Globus pallidus (tissue), 1 donor: ENCODE measurements at places on chromosomes 11 and 22.
A peak's percentile ranks its signal among the peaks of the same experiment; 100 is the strongest.

GRCh38 chr11:128342511-128343134 is 244.7 kb downstream of the ETS1 start:
- no peak for DNase-seq

DNA sequence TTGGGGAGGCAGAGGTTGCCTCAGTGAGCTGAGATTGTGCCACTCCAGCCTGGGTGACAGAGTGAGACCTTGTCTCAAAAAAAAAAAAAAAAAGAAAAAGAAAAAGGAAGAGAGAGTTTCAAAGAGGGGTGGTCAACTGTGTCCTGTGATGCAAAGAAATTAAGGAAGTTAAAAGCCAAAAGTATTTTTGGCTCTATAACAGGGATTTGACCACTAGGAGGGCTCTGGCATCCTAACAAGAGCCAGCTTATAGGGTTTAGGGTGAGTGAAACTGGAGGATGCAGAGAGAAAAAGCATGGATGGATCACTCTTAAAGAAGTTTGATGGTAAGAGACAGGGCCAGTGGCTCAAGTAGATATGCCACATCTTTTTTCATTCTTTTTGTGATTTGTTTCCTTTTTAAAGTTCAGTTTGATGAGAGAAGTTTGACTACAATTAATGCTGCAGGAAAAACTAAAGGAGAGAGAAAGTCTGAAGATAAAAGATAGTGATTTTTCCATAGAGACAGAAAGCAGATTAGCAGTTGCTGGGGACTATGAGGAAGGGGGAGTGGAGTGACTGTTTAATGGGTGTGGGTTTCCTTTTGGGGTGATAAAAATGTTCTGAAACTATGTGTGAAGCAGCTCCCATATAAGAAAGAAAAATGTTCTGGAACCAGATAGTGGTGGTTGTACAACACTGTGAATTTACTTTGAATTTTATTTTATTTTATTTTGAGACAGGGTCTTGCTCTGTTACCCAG is 11.1 kb upstream of the MICAL2 start:
- no peak for DNase-seq

GRCh38 chr11:32005786-32006416 is 85.0 kb upstream of the RCN1 start:
- DNase-seq: no peak

GRCh38 chr11:125348674-125349309 is 147.3 kb downstream of the FEZ1 start:
- DNase-seq: peak; percentile 33
